Ureter (tissue), 1 donor: ENCODE measurements at places on chromosomes 12 and 14. TPM values are rescaled to one million over a fixed set of nuclear protein-coding genes. Genes with fewer than 3 reads are reported as not detected.

Gene TMPRSS12
- not detected for total RNA-seq

Gene IL22
- total RNA-seq: not detected

Gene KDM5A
- 101 TPM for total RNA-seq

Gene CMA1
- total RNA-seq: 2.2 TPM

Gene KRT85
- total RNA-seq: not detected

Gene SOAT2
- total RNA-seq: 0.18 TPM

Gene HOXC4
- 3.5 TPM for total RNA-seq
